ENCODE measurements at places on chromosomes 1 and 21.

DNA sequence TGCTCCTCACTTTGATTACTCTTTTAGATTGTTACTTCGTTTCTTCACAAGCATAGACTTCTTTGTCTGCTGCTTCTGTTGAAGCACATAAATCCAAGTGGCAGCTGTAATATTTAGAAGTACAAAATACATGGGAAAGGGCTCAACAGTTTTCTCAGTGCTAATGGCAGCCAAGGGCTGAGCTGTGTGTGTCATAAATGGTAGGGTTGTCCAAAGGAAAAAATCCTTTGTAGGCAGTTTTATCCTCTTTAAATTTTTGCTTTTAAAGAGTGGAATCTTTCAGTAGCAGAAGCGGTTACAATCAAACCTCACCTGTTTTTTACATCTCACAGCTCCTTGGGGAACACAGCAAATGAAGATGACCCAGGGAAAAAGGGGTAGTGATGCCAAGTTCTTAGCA is 650.8 kb downstream of the PLPP3 start:
- no peak for DNase-seq

DNA sequence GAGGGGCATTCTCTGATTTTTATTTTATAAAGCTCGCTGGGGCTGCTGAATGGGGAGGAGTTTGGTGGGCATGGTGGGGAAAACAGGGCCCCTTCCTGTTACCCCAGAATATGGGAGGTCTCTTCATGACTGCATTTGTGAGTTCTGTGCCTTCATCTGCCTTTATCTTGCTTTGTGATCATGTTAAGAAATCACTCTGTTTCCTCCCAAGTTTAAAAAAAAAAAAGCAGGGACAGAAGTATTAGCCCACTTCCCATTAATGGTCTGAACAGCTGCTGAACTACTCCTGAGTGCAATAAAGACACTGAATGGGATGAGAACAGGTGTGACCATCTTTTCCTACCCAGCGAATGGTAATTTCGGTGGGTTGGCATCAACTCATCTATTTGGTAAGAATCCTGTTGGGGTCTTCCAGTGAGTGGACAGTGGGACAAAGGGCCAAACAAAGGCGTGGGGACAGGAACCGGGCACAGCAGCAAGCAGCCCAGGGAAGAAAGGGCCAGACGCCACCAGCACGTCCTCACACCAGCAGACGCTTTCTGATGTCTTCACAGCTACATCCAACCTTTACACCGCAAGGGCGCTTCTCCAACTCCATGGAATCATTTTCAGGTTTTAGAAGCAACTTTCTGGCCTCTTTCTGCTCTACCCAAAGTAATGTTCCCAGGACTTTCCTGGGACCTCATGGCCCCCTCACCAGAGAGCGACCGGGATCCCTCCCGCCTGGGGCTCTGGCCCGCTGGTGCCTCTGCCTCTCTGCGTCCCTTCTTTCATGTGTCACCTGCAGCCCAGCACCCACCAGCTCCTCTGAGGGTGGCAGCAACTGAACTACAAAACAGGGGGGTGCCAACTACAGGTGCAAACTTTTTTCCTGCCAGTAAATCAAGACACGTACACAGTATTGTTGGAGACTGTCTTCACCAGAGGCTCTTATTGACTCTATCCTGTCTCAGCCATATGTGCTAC is 160.2 kb downstream of the ADSS2 start:
- no peak for DNase-seq

- no peak for DNase-seq
These were observed 123.9 kb downstream of the GLIS1 start for GRCh38 chr1:53615101-53615500.

DNA sequence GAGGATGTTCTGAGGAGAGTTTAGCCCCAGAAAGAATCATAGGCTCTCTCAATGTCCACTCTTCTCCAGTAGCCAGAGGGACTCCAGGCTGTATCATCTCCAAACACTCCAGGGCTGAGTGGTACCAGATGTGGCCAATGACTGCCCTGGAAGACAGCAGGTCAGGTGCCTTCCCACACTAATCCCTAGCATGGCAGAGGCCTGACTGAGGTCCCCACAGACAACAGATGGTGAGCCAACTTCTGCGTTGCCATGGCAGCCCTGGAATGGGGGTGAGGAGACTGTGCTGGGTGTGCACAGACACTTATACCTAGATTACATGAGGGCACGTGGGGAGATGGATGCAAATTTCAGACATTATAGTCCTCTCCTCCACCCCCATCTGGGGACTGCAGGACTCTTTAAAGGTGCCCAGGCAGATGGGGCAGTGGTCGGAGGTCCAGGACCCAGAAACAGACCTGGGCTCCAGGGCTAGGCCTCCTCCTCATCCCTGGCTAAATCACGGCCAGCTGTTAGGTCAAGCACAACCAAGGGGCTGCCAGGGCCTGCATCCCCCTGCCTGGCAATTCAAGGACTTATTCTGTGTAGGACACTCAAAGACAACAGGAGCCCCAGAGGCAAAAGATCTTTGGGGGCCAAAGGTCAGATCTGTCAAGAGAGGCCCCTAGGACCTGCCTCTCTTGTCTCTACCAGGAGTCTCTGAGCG is 42.9 kb downstream of the CAMK2N1 start:
- no peak for DNase-seq

- DNase-seq: no peak
These were observed 343.9 kb upstream of the AJAP1 start for GRCh38 chr1:4310396-4310923.

DNA sequence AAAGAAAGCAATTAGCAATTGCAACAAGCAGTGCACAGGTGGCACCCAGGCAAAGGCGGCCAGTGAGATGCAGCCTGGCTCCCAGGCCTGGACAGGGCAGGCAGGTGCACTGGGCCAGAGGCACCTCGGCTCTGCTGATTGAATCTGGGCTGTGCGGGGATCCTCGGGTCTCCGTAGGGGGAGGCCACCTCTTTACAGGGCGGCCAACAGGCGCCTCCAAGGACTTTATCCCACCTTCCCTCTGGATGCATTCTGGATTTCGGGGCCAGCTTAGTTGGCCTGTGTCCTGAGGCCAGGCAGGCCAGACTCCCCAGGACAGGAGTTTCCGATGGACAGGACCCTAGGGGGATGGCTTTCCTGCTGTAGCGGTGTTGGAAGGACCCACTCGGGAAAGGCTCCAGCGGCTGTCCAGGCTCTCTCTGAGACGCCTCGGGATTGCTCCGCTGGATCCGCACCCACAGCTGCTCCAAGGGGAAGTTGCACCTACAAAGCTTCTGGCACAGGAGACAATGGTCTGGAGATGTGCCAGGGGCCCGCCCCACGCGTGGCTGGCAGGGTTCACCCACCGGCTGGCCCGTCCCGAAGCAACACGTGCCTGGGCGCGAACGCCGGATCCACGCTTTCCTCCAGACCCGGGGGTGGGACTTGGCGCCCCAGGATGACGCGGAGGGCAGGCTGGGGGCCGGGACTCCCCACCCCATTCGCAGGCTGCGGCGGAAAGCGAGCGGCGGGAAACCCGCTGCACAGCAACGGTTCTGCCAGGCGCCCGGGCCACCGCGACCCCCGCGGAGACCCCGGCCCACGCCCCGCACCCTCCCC is 810 bp downstream of the SLC19A1 start:
- peak; percentile 46 for DNase-seq

GRCh38 chr1:155104605-155105534 is 22.8 kb upstream of the EFNA1 start:
- no peak for DNase-seq

DNA sequence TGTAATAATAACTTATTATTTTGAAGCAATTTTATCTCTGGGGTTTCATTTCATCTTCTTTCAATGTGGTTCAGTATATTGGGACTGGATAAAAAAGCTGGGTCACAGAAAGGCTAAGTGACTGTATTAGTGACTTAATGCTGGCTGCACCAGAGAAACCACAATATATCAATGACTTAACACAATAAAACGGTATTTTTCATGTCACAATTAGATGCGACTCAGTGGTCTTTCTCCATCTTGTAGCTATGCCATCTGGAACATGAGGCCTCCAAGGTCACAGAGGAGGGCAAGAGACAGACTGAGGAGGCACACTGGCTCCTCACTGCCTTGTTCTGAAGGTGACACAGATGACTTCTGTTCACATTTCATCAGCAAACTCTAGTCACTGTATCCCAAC is 26.0 kb upstream of the KCNA3 start:
- no peak for DNase-seq

DNA sequence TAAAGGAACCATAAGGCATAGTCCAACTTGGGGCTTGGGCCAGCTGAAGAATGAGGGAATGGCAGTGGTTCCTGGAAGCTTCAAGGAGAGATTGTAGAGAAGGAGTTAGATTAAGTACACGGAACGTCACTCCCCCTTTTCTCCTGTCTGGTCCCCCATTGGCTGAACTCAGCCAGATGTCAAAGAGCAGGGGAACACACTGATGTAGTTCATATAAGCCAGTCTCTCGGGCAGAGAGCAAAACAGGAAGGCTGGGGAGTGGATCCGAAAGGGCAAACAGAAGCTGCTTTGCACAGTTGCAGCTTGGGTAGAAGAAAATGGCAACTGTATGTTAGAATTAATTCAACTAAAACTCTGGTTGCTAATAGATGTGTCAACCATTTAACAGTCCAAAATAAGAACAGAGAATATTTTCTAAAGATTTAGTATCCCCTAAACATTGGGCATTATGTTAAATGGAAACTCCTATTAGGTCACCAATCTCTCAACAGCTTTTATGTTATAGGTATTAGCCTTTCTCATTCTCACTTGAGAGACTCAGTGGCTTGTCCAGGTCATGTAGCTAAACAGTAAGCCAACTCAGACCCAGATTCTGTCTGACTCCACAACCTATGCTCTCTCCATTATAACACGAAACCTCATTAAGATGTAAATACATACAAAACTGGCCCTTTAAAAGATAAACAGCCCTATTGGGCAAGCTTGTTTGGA is 600.7 kb upstream of the USP24 start:
- no peak for DNase-seq

GRCh38 chr1:27727126-27727525 is 1.4 kb downstream of the FAM76A start:
- DNase-seq: no peak

GRCh38 chr1:245366886-245367285 is 212.1 kb downstream of the KIF26B start:
- DNase-seq: no peak

GRCh38 chr1:150146849-150147542 is 2.7 kb upstream of the PLEKHO1 start:
- no peak for DNase-seq

- DNase-seq: no peak
These were observed 54.6 kb upstream of the POU3F1 start for GRCh38 chr1:38101037-38101785.

DNA sequence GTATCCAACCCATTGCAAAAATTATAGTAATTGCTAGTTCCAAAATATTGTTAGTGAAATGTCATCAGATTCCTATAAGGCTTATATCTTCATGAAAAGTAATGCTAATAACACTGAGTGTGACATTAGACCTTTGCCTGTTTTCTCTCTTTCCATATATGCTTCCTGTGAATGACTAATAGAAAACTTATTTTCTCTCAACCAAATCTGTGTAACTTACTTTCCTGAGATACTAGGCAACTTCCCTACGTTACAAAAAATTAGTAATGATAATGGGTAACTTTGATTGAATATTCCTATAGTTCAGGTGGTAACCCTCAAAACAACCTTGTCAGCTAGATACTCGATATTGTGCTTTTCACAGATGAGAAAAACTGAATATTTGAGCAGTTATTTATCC is 124.2 kb upstream of the HNRNPU start:
- no peak for DNase-seq

DNA sequence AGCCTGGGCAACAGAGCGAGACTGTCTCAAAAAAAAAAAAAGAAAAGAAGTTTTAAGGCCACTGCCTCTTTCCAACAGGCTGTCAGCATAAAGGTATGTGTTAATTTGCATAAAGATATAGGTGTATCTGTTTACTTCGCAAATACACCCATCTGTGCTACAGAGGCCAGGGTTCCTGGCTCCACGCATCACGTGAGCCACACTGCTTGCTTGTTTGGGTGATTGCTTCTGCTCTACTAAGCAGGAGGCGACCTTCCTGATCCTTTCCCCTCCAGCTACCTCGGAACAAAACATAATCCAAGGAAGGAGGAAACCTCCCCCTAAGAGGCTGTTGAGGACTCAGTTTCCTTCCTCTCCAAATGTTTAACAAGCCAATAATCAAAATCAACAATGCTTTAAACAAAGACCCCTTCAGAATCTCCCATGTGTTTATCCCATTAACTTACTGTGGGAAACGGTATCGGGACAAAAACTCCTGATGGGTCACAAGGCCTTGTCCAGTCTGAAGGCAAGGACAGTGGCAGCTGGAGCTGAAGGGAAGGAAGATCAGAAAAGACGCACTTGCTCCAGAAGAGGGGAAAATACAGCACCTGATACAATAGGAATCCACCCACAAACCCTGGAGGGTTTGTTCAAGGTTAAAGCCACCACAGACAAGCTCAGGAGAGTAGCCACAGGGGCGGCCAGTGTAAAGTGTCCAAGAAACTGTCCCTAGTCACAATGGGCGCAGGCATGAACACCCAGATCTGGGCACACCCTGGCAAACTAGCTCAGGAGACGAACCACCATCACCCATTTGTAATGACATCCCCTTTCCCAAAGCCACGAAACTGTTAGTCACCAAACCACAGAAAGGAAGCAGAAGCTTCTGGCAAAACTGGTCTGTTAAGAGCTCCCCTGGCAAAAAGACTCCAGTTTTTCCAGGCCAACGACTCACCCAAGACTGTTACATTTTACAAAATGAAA is 17.2 kb downstream of the CTNNBIP1 start:
- no peak for DNase-seq

- DNase-seq: no peak
These were observed 159.2 kb downstream of the DYRK1A start for GRCh38 chr21:37525810-37526209.

GRCh38 chr1:74508449-74508848 is 4.0 kb downstream of the LRRC53 start:
- no peak for DNase-seq

GRCh38 chr21:40143822-40144525 is 276.7 kb downstream of the PCP4 start:
- no peak for DNase-seq

DNA sequence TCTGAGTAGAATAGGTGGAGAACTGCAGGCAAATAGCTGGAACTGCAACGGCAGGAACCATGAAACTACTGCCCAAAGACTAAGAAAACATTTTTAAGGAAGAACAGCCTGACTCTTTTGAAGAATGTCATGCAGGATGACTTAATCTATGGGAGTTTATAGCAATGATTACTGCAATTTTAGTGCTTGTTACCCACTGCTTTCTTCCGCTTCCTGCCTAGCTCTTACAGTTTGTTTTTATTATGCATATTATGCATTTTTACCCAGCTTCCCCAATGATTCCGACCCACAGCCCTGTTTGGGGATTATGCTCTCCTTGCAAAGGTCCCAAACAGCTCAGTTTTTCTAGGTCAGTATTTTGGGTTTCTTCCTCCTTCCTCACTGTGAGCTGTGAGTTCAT is 71.2 kb downstream of the PCNX2 start:
- no peak for DNase-seq

- no peak for DNase-seq
These were observed 546.1 kb upstream of the ADAMTS5 start for GRCh38 chr21:27513016-27513415.

GRCh38 chr1:53656747-53657530 is 82.0 kb downstream of the GLIS1 start:
- DNase-seq: no peak

Data from activated CD8-positive, alpha-beta memory T cell treated with anti-CD3 and anti-CD28 coated beads for 48 hours (primary cell).